ENCODE measurements at places on chromosomes 4 and X.

DNA sequence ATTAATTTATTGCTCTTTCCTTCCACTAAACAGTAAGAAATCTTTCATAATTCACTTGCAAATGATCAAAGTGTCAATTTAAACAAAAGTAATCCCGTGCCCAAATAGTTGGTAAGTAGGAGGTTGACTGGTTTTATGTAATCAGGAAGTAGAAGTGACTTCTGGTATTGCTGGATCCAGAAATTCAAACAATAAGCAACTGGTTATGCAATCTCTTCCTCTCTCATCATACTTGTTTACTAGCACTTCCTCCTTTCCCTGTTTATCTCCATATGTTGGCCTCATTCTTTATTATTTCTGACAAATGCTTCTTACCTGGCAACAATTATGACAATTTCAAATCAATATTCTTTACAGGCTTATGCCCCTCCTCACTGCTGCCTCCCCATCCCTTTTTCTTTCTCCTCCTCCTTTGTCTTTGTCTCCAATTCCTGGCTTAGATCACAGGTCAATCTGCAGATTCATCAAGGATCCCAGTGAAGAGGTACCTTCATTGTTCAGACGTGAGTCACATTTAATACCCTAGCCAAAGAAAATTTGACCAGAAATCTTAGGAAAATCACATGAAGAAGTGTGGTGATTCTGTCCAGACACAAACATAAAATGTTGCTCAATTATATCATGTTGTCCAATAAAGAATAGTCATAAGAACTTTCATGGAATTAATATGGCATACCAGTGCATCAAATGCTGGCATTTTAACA lies 323.2 kb upstream of the PCDH7 start:
- DNase-seq: no peak

GRCh38 chrX:155871934-155872333 lies 9.2 kb upstream of the VAMP7 start:
- no peak for DNase-seq

- no peak for DNase-seq
These were observed 1157.2 kb upstream of the ADGRL3 start for GRCh38 chr4:60042941-60043340.

DNA sequence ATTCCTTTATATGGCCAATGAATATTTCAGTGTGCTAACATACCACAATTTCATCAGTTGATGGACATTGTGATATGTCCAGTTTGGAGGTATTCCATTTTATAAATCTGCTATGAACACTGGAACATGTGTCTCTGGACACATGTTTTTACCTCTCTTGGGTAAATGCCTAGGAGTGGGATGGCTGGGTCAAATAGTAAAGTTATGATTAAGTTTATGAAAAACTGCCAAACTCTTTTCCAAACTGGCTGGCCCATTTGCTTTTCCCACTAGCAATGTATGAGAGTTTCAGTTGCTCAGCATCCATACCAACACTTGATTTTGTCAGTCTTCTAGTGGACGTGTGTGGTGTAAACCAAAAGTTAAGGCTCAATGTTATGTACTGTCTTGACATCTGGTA lies 40.5 kb downstream of the CEP44 start:
- DNase-seq: no peak

DNA sequence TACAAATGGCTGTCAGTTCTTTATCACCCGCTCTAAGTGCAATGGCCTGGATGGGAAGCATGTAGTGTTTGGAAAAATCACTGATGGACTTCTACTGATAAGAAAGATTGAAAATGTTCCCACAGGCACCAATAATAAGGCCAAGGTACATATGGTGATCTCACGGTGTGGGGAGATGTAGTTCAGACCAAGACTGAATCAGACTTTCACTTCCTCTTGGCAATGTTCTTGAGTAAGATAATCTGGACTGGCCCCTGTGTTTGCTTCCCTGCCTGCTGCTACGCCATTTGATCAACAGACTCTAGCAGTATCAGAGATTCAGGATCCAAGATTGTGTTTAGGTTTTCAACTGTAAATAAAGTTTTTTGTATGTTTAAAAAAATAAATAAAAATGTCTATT lies 682.2 kb upstream of the AMOT start:
- no peak for DNase-seq

GRCh38 chrX:102515975-102516941 lies at the start of gene TMSB15A:
TMSB15A (minus strand) TSS chrX:102516739.
- peak; percentile 71 for DNase-seq

- DNase-seq: no peak
These were observed 51.9 kb upstream of the XIAP start for GRCh38 chrX:123807835-123808416.

DNA sequence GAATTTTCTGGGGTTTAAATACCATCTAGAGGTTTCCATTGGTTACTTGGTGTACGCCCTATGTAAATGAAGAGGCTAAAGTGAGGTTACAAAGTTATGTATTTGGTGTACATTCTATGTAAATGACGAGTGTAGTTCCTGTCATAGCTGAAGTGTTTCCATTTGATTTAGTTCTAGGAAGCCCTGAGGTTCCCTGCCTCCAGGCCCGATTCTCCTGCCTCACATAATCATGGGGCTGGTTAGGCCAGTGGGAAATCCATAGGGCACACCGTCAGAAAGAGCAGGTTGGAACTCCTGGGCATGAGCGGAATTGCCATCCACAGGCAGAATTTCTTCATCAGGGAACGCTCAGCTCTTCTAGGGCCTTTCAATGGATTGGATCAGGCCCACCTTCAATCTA lies 24.2 kb upstream of the HOPX start:
- no peak for DNase-seq

GRCh38 chrX:48509245-48509590 lies 426 bp downstream of the PORCN start:
- no peak for DNase-seq

DNA sequence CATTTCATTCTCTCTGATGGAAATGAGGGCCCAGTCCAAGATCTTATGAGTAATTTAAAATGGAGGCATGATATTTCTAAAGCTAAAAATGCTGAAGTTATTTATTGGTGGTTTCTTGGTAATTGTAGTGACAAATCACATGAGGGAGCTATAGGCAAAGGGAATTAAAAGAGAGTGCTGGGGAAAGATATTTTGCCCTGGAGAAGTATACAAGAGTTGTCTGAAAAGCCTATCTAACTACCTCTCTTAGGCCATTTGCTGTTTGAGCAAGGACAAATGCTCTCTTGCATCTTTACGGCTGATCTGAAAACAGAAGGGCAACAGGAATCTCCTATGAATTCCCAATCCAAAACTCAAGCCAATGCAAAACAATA lies 89.4 kb downstream of the FMR1NB start:
- DNase-seq: no peak
